Endothelial cell of coronary artery (primary cell): ENCODE measurements at places on chromosomes 6 and 20. TPM values are rescaled to one million over a fixed set of nuclear protein-coding genes. Genes with fewer than 3 reads are reported as not detected.

HLA-F gene
- 5.4 and 17.4 TPM in 2 replicates for total RNA-seq

PRRT1 gene
- total RNA-seq = 0.09 TPM in 1 of 2 replicates, not detected in the other

SNAP25 gene
- not detected in 2 replicates for total RNA-seq

TPD52L2 gene
- total RNA-seq = 101 and 131 TPM in 2 replicates

ALDH8A1 gene
- 0.18 and 0.38 TPM in 2 replicates for total RNA-seq
